T-helper 1 cell (primary cell): ENCODE measurements at places on chromosomes 1 and 21.

GRCh38 chr21:45280178-45280821, 7.4 kb downstream of the POFUT2 start:
- no peak for DNase-seq

GRCh38 chr1:45945426-45945825, 142.0 kb downstream of the MAST2 start:
- DNase-seq: no peak

GRCh38 chr1:214708321-214708955, 105.4 kb downstream of the CENPF start:
- DNase-seq: no peak

- DNase-seq: no peak
Observed at GRCh38 chr1:110120960-110121561, 8.8 kb downstream of the UBL4B start.

DNA sequence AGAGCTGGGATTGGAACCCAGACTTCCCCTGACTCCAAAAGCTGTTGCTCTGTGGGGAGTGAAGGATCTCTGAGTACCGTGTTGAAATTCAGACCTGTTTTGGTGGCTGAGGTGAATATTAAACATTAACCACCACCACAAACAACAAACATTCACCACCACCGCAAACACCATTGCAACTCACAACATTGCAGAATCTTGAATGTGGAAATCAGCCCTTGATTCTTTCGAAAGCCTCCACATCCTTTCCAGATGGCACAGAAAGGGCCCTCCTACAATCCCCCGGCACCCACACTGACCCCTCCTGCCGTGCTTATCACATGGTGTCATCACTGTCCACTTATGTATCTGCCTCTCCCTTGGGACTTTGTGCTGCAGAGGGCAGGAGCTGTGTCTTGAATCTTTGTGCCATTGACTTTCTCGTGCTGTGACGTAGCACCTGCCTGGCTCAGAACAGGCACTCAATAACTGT, 1.4 kb downstream of the CDA start:
- no peak for DNase-seq

DNA sequence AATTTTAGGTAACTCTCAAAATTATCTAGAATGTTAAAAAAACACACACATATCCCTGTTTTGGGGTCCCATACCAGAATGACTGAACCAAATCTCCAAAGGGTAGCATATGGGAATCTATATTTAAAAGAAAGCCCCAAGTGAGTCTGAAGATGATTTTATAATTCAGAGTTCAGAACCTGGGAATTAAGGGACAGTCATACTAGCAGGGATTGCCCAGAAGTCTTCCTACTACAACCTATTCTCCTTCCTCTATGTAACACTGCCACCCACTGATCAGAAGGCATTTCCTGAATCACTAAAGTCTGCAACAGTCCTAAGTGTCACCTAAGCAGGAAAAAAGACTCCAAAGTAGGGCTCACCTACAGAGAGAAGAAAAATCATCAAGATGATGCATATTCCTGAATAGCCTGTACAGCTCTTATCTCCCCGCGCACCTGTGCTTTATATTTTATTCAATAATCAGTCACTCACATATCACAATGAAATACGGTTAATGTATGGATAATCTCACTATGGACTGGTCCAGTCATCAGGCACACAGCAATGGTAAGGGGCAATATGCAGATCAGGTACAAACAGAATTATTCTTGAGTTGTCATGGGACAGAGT, 4.9 kb downstream of the RGS1 start:
- peak; percentile 11 for DNase-seq
